OCI-M1 (cell line): ENCODE measurements at places on chromosomes 2 and 18.

GRCh38 chr18:3952031-3952430, 502.1 kb downstream of the TGIF1 start:
- DNase-seq: no peak

GRCh38 chr2:207983641-207984042, 41.7 kb downstream of the PLEKHM3 start:
- peak; percentile 21 for DNase-seq

DNA sequence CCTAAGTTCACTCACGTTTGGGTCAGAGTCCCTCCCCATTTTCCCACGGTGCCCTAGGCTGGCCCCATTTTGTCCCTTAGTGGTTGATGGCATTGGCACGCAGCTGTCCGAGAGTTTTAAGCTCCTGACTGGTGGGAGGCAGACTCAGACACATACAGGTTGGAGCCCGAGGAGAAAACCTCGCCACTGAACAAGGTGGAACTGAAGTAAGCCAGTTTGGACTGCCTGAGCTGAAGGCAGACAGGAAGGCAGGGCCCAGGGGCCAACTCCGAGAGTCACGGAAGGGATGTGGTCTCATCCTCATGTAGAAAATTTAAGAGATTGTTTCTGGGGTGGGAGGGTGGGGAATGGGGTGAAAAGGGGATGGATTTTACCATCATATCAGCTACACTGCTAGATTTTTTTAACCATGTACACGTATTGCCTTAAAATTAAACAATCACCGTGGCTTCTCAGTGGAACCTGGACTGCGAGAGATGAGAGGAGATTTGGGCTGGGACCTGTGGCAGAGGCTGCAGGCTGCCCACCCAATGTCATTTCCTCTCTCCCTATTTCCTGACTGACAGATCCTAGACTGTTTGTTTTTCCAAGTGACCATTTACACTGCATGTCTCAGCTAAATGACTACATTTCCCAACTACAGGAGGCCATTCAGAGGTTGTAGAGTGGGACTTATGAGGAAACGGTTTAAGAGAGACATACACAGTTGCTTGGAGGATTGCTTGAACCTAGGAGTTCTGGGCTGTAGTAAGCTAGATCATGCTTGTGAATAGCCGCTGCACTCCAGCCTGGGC, 19.4 kb upstream of the NMUR1 start:
- DNase-seq: no peak

- DNase-seq: no peak
Observed at GRCh38 chr2:169146220-169146619, 76.9 kb downstream of the DHRS9 start.

- DNase-seq: no peak
Observed at GRCh38 chr2:172072706-172073105, 12.6 kb upstream of the DLX1 start.

DNA sequence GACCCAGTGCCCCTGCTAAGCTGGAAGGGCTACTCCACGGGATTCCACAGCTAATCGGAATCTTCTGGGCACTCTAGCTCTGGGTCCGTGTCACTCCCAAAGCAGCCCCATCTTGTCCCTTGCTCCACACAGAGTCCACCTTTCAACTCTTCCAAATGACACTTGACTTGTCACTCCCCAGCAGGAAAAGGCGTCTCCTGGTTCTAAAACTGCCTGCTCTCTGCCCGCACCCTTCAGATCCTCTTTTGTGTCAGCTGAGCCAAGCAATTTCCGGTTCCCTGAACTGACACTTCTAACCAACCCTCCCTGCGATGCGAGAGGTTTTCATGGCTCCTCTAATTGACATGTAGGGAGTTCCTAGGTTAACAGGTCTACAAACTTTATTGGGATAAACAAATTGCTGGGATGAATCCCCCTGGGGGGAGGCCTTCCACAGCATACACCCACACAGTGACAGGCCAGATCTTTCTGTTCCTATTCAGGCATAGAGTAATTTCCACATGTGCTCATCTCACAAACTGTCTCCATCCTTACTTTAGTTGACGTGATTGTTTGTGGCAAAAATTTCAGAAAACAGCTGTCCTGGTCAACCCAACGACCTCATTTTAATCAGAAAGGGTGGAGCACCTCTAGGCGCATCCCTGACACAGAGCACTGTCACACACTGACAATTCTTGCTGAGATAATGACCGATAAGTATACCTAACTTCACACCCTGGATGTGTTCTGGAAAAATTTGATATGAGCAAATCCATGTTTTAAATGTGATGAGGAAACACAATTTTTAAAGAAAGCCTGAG, 104.9 kb downstream of the RBMS1 start:
- no peak for DNase-seq

- DNase-seq: no peak
Observed at GRCh38 chr2:158120102-158120501, 18.4 kb downstream of the UPP2 start.

GRCh38 chr2:10285556-10286198, 17.0 kb upstream of the HPCAL1 start:
- DNase-seq: peak; percentile 30

- DNase-seq: no peak
Observed at GRCh38 chr18:65230311-65230710, 520.5 kb upstream of the CDH7 start.

DNA sequence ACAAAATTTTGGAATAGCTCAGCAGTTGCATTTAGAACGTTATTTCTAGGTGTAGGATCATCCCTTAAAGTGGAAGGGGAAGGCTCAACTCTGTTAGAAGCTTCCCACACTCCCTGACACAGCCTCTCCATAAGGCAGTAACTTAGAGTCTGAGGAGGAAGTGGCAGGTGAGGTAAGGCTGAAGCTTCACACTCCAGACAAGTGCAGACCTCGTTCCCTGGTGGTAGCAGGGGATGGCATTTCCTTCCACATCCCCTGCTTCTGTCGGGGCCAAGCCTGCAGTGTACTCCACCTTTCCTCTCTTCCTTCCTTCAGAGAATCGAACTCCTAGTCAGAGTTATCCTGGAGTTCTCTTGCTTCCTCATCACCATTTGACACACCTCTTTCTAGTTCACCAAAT, 224.7 kb downstream of the CYRIA start:
- no peak for DNase-seq

- no peak for DNase-seq
Observed at GRCh38 chr2:70961648-70961994, 16.8 kb upstream of the ANKRD53 start.

- no peak for DNase-seq
Observed at GRCh38 chr2:102321941-102322719, 10.8 kb downstream of the IL1RL1 start.

GRCh38 chr2:10161961-10162441, 39.5 kb downstream of the RRM2 start:
- no peak for DNase-seq

DNA sequence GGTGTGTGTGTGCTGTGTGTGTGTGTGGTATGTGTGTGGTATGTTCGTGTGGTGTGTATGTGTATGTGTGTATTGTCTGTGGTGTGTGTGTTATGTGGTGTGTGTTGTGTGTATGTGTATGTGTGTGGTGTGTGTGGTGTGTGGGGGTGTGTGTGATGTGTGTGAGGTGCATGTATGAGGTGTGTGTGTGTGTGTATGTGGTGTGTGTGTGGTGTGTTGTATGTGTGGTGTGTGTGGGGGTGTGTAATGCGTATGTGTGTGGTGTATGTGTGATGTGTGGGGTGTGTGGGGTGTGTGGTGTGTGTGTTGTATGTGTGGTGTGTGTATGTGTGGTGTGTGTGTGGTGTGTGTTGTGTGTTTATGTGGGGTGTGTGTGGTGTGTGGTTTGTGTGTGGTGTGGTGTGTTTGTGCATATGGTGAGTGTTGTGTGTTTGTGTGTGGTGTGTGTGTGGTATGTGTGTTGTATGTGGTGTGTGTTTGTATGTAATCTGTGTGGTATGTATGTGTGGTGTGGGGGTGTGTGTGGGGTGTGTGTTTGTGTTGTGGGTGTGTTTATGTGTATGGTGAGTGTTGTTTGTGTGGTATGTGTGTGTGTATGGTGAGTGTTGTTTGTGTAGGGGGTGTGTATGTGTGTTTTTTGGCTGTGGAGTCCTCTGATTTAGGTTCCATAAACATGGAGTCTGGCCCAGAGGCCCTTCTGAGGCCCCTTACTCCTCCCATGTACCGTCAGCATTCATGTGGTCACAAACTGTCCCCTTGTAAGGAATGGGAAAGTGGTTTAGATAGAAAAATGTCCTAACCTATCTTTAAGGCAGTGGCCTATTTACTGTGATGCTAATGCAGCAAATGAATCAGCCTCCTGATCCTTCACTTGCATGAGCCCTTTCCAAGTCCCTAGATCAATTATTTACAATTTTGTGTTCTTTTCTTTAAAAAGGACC, 116.0 kb downstream of the ALPK2 start:
- DNase-seq: no peak

DNA sequence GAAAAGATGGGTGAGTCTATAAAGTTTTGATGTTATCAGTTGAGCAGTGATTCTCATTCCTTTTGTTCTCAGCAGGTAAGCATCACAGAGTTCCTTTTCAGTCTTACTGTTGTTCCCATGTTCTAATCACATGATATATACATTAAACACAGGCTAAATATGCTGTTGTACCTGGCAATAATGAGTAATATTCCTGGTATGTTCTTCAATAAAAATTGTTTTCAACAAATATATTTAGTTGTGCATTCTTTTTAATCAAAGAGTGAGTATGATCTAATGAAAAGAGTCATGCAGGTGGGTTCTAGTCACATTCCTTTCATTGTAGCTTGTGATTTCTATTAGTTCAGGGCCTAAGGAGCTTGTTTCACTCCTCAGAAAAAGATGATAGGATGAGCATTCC, 288.3 kb upstream of the NETO1 start:
- DNase-seq: no peak

DNA sequence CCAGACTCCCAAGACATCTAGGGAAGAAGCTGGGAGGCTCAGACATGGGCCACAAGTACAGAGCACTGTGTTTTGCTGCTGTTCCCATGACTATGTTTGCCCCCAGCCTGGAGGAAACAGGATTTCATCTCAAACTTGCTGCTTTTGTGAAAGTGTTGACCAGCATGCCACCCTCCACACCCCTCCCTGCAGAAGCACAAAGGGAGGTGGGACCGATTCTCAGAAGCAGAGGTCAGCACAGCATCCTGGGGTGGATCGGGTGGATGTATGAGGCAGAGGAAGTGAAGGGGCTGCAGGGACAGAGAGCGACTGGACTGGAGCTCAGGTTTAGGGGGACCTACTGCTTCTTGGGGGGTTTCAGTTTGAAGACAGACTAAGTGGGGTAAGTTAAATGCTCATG, 209.2 kb downstream of the ZNF516 start:
- DNase-seq: no peak

DNA sequence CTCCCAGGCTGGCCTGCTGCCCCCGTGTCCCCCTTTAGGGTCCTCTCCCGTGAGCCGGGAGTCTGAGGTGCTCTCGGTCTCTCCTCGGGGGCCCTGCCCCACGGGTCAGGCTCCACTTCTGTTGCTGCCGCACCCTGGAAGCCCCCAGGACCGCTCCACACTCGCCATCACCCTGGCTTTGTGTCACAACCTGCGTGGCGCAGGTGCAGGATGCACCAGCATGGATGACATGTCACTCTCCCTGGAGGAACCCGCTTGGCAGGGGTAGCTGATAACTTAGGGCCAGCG, 10.8 kb upstream of the ARHGEF4 start:
- no peak for DNase-seq

DNA sequence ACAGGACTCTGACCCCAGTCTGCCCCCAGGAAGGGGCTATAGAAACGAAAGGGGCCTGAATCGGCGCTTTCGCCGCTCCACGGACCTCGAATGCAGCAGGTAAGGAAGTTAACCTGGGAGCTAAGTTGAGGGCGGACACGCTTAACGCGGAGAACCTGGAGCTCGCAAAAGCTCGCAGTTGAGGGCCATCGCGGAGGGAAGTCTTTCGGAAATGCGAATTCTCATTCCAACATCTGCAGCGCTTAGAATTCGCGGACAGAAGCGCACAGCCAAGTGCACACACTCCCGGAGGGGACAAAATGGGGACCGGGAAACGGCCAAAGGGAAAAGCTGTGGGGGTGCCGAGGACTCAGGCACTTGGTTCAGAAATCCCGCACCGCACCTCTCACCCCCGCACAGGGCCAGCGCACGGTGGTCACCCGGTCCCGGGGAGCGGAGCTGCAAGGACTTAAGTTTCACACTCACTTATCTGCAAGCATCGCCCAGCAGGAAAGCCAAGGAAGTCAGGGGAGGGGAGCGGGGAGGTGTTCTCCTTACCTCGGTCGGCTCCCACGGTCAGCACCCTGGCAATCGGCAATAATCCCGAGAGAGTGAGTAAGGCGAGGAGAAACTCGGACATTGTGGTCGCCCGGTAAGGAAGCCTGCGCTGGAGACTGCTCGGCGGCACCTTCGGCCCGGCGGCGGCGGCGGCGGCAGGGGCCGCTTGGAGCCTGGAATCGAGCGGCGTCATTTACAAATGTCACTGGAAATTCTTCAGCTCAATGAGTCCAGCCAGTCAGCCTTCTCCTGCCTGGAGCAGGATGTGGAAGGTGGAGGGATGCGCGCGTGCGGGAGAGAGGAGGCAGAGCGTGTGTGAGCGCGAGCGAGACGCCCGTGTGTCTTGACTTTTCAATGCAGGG, 456 bp downstream of the LRP1B start:
- DNase-seq: no peak

DNA sequence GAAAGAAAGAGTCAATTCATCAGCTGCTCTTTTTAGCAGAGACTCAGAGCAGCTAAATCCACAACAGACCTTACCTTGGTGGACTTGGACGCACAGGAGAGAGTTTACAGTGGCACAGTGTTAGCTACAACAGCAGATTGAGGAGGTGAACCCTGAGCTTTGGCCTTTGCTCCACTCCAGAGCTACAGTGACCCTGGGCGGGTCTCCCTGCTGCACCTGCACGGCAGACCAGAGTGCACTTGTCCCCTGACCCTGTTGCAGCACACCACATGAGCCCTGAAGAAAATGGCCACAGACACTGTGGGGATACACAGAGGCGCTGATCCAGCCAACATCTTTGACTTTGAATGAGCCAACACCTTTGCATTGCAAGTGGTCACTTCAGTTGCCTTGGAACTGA, 11.0 kb downstream of the SLC19A3 start:
- no peak for DNase-seq

GRCh38 chr2:139159177-139159576, 379.0 kb upstream of the NXPH2 start:
- DNase-seq: peak; percentile 5

DNA sequence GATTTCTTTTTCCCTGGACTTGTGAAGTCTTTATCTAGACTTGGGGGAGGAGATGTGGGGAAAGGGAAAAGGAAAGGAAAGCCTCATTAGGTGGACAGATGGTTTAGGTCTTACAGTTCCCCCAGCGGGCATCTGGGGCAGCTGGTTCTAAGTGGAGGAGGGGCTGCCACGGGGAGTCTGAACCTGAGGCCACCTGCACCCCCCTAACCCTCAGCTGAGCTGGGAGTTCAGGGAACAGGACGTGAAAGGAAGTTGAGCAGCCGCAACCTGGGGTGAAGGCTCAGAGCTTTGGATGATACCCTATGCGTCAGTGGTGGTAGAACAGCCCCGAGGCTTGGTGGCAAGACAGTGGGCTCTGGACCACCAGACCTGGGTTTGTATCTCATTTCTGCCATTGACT, 26.8 kb downstream of the ITM2C start:
- no peak for DNase-seq

GRCh38 chr2:207289295-207290018, 123.7 kb upstream of the KLF7 start:
- no peak for DNase-seq

GRCh38 chr2:121086450-121086849, 198.6 kb downstream of the TFCP2L1 start:
- DNase-seq: no peak
